T-cell (primary cell): ENCODE measurements at places on chromosomes 1 and 21.

DNA sequence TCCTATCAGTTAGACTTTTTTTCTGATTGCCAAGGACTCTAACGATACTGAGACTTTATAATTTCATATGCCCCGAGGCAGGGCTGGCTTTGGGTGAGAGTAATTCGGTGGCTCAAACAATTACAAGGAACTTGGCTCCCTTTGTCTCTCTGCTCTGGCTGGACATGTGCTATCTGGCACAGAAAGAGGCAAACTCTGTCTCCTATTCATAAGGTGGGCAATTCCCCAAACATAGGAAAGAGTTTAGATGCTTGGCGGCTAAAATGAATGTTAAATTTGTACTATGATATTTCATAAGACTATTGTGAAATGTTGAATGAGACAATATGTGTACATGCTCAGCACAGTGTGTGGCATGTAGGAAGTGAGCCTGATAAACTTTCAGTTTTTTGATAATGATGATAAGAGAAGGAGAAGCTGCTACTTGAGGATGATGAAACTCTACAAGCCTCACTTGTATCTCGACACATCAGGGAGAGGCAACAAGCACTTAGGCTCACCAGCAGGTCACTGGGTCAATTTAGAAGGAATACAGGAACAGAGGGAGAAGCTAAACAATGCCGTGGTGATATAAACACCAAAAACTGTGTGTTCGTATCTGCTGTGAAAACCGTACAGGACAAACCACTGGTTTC lies 12.6 kb upstream of the NTPCR start:
- no peak for DNase-seq

- no peak for DNase-seq
These were observed 836 bp upstream of the FBLIM1 start for GRCh38 chr1:15757575-15758342.

- DNase-seq = no peak
These were observed 40.9 kb downstream of the LRRC8B start for GRCh38 chr1:89565521-89565920.

GRCh38 chr1:225737161-225737560 lies 40.5 kb upstream of the SRP9 start:
- no peak for DNase-seq

DNA sequence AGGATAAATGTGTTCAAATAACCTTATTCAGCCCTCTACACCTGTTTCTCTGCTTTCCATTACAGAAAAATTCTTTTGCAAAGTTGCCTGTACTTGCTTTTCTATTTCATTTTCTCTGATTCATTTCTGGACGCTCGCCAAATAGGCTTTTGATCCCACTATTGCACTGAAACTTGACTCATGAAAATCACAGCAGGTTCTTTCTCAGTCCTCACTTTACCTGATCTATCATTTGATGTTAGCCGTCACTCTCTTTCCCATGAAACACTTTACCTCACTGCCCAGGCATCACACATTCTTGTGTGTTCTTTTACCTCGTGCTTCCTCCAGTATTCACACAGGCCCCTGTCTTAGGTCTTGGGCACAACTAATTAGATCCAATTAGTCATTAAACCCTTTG lies 26.2 kb downstream of the HSPA13 start:
- DNase-seq = no peak

- DNase-seq = no peak
These were observed 7.3 kb downstream of the C1orf174 start for GRCh38 chr1:3892748-3893147.

- DNase-seq = no peak
These were observed 144.6 kb upstream of the COL6A1 start for GRCh38 chr21:45836694-45837670.

DNA sequence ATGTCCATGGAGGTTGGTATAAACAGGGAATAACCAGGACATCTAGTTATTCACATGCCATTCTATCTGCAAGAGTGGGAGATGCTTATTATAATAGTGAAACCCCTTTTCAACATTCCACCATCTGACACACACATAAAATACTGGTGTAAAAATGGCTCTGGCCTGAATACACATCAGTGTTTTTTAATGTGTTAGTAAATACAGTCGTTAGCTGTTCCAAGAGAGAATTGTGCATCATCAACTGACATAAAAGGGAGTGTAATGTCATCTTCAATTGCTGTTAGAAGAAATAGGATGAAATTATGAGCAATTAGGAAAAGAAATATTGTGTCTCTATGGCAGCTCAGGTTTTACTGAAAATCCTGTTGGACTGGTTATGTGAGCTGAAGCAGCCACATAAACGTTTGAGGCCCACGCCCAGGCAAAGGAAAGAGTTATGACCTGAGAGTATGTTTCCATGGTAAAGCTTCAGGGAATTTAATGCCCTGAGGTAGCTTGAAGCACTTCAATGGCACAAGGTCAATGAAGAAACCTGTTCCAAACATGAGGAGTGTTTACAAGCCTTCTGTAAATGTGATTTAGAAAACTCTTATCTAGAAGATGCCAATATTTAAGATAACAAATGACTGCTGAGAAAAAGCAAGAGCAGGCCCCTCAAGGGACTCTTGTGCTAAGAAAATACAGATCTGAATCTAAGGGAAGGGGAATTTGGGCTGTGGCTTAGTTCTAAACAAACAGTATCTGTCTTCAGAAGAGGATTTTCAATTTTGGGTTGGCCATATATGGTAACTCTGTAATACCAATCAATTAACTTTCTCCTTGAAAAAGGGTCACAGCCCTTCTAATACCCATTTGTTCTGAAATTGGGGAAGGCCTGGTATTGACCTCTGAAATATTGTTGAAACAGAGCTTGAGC lies 384.3 kb downstream of the SEC16B start:
- no peak for DNase-seq

DNA sequence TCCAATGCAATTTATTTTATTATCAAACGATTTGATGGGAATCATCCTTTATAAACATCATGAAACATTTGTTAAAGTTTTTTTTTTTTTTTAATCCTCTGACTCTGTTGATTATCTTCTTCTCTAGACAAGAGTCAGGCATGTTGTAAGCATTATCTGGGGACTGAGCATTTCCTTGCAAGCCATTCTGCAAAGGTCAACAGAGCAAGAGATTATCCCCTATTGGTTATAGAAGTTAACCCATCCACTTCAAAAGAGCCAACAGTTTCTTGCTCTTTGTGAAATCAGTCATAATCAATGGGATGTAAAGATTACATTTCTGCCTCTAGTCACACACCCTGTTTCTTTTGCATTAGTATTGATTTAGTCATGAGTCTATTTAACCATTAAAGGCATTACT lies 368.8 kb upstream of the ADGRL4 start:
- DNase-seq = no peak

- DNase-seq = no peak
These were observed 57.2 kb downstream of the ST3GAL3 start for GRCh38 chr1:43764581-43764980.

DNA sequence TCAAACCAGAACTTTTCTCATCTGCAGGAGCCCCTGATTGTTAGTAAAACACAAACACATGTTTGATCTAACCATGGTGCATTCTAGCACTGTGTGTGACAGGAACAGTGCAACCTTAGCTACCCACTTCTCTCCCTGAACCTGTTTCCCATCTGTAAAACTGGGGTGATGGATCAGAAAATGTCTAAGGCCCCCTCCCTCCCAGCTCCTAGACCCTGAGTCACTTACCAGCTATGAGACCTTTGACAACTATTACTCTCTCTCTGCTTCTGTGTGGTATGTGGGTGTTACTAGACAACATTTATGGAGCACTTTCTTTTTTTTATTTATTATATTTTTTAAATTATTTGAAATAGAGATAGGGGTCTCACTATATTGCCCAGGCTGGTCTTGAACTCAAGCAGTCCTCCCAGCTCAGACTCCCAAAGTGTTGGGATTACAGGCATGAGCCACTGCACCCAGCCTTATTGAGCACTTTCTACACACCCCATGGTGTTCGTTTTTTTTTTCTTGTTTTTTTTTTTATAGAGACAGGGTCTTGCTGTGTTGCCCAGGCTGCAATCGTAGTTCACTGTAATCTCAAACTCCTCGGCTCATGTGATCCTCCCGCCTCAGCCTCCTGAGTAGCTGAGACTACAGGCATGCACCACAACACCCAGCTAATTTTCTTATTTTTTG lies 2.6 kb downstream of the INPP5B start:
- DNase-seq = no peak

- DNase-seq = no peak
These were observed 21.9 kb downstream of the MTARC1 start for GRCh38 chr1:220808345-220809186.

GRCh38 chr1:58251430-58252073 lies 295.0 kb downstream of the OMA1 start:
- no peak for DNase-seq

GRCh38 chr1:61457526-61458040 lies 267.4 kb downstream of the TM2D1 start:
- DNase-seq = no peak

DNA sequence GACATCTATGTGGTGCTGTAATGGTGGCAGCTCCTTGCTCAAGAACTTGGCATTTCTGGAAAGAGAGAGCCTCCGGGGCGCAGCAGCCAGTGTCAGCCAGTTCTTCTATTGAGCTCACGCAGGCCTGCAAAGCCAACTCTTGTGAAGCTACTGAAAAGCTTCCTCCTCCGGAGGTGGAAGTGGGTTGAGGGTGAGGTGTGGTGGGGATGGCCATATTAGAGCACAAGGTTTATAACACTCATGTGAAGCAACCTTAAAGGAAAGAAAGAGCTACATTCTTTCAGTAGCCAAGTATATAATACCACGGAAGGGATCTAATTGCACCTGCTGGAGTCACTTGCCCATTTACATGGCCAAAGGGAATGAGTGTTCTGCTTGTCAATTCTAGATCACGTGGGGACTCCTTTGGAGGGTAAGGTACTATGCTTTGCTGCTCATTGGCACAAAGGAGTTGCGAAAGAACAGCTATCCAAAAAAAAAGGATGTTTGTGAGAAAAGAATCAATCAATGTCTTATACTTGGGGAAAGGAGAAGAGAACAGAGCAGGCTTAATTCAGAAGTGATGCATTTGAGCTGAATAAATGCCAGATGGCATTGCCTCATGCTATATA lies 18.3 kb upstream of the MAP10 start:
- DNase-seq = no peak

DNA sequence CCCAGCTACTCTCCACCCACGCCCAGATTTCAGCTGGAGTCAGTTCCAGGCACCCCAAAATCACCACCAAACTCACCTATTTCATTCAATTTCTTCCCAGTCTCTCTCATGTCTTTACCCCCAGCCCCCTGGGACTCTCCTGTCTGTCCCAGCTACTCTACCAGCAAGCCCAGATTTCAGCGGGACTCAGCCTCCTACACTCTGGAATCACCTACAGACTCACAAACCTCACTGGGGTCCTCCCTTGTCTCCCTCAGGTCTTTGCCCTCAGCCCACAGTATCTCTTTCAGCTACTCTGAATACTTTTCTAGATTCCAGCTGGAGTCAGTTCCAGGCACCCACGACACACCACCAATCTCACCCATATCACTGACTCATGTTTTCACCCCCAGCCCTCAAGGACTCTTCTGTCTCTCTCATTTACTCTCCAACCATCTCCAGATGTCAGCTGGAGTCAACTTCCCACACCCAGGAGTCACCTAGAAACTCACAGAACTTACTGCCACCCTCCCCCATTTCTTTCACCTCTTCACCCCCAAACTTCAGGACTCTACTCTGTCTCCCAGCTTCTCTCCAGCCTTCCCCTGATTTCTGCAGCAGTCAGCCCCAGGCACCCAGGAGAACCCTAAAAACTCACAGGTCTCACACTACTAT lies 1529.3 kb upstream of the TPTE start:
- no peak for DNase-seq

DNA sequence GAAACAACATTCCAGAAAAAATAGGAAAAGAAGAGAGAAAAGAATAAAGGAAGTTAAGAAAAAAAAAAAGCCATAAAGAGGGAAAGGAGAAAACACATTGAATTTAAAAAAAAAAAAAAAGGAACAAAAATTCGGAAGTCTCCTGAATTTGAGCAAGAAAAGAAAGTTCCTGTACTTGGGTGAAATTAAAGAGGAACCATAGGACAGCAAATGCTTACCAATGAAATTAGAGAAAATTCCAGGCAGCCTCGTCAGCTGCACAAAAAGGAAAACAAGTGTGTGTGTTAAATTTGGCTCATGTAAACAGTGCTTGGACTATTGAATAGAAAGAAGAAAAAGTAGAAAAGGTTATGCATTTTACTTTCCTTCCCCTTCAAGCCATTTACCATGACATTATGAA lies 4.9 kb downstream of the IL12RB2 start:
- no peak for DNase-seq
